ENCODE measurements at places on chromosomes 7 and 10.

- no peaks in the 10 kb centered on the region for H3K27me3 ChIP-seq
- H3K4me3 ChIP-seq, result no peak overlapping the region
- H3K4me1 ChIP-seq, result no peaks in the 10 kb centered on the region
- no peak overlapping the region for H3K27ac ChIP-seq
Observed at GRCh38 chr7:3233301-3233700, 67.8 kb upstream of the SDK1 start.

DNA sequence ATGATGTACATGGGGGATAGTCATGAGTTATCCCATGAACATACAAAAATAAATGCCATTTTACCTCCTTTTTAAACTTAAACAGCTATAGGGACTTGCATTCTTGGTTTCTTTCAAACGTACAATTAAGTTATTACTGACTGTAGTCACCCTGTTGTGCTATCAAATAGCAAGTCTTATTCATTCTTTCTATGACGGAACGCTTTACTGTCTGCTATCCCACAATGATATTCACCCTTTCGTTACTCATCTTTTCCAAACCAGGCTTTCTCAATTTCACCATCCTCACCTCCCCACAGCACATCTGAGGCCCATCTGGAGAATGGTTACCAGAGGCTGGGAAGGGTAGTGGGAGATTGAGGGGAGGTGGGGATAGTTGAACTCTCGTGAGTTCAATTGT is 218.8 kb downstream of the PHF14 start:
- DNase-seq, result no peak
- no peaks in the 10 kb centered on the region for H3K27me3 ChIP-seq

GRCh38 chr10:98436704-98437103 is 10.0 kb downstream of the HPS1 start:
- H3K27me3 ChIP-seq, result no peaks in the 10 kb centered on the region
- H3K36me3 ChIP-seq, result peaks cover 1% of the 10 kb centered on the region
- H3K27ac ChIP-seq, result no peak overlapping the region

GRCh38 chr7:157526913-157527634 is 190.3 kb downstream of the DNAJB6 start:
- no peak for DNase-seq
- H3K4me3 ChIP-seq, result no peak overlapping the region
- H3K27ac ChIP-seq, result no peak overlapping the region
- H3K4me1 ChIP-seq, result no peaks in the 10 kb centered on the region
- H3K36me3 ChIP-seq, result no peaks in the 10 kb centered on the region

GRCh38 chr10:108639010-108639409 is 1284.3 kb downstream of the XPNPEP1 start:
- H3K4me3 ChIP-seq, result no peak overlapping the region
- no peak overlapping the region for H3K27ac ChIP-seq
- no peak for DNase-seq
- no peaks in the 10 kb centered on the region for H3K36me3 ChIP-seq
